ENCODE measurements at places on chromosomes 2 and 18.

- DNase-seq, result no peak
Measured at GRCh38 chr18:32956591-32957315, 183.9 kb upstream of the KLHL14 start.

DNA sequence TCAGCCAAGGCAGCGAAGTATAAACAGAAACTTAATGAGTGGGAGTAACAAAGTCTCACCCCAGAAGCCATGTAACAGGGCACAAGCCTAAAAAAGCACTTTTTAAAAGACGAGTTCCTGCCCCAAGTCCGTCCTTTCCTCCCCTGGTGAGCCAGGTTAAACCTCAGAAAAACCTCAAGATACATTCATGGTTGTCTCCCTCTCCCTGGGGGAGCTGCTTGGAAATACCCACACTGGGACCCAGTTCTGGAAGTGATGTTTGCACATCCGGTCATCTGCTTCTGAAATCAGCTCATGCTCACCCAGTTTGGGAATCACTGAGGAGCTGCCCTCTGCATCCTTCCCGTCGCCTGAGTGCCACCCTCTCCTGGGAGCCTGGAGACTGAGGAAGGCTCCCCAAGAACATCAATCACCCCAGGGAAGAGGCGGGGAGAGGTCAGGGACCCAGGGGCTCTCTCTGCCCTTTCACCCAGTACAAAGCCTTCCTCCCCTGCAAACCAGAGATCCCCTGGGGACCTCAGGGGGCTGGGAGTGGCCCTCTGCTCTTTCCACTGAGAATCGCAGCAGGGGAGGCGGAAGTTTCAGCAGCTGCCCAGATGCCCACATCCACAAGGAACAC, 150.6 kb upstream of the AGAP1 start:
- no peak for DNase-seq

GRCh38 chr2:176435729-176436128, 166.5 kb downstream of the MTX2 start:
- DNase-seq, result no peak

DNA sequence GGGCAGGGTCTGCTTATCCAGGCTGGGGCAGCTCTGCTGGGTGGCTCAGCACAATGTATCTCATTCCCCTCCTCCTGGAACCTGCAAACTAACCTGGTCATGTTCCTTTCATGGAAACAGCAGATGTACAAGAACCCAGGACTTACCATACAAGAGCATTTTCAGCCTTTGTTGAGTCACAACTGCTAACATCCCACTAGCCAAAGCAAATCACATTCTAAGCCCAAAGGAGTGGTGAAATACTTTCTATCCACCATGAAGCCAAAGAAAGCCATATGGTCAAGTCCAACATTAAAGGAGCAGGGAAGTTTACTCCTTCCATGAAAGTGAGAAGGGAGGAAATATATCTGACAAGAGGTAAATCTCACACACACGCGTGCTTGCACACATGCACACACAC, 163.0 kb downstream of the IRS1 start:
- DNase-seq, result no peak

DNA sequence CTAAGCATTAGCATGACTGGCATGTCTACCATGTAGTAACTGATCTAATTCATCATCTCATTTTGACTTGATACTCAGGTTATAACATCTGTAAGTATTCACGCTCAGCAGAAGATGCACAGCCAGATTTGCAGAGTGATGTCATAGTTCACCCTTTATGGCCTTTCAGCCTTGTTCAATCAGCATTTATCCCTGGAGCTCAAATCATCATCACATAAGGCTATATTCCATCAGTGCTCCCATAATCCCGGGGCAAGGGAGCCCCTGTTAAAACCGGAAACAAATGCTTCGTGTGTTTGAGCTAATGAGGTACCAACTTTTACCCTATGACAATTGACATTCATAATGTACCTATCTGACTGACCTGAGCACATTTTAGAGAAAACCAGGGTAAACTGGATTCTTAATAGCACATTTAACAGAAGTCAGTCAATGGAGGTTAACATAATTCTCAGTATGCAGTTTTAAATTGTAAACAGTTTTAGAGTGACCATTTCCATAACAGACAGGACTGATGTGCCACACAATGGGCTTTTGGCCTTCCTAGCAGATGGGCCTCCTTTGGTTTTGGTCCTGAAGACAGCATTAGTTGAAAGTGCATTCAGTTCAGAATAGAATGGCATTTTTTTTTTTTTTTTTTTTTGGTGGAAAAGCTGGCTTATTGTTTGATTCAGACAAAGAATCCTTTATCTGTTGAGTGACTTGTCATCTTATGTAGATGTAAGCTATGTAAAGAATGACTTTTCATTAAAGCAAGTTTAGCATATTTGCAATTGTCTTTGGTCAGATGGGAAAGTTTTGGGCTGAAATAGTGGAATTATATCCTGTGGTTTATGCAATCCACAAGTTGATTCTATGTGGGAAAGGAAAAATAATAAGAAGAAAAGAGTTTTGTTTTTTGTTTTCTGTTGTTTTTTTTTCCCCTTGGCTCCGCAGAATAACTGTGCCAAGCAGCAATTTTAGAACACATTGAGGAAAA, 866.0 kb upstream of the ACVR2A start:
- DNase-seq, result no peak

- DNase-seq, result no peak
Measured at GRCh38 chr18:24819141-24819890, 358.9 kb downstream of the HRH4 start.

DNA sequence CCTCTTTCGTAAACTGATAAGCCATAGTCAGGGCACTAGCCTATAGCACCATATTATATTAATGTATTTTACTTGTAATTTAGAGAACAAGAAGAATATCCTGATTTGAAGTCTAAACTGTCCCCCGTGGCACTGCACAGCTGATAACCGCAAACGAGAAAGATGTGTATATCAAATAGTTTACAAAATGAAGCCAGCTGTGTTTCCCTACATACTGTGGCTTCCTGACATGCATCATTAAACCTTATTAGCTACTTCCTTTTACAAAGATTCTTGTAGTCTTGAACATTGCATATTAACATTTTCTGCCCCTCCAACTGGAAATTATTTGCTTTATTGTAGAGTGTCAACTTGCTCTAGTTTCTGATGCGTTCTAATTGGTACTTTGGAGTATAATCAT, 153.5 kb upstream of the NFATC1 start:
- no peak for DNase-seq

DNA sequence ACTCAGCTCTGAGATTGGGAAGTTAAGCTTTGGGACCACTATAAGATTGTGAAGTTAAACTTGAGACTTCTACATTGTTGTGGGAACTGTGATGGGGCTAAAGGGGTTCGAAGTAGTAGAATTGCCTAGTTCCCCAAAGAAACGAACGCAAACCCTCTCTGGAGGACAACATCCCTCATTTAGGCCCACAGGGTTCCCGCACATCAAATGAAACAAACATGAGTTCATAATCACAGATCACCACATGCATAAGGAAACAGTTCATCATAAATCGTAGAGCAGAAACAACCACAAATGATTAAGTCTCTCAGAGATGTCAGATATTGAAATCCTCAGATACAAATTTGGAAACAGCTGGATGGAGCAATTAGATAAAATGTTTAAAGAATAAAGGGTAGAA, 55.9 kb upstream of the HPCAL1 start:
- no peak for DNase-seq

- DNase-seq, result no peak
Measured at GRCh38 chr2:28263690-28264089, 129.0 kb upstream of the FOSL2 start.

Data from omental fat pad (tissue), 4 donors.